ENCODE measurements at places on chromosomes 16 and 17.

GRCh38 chr17:563616-564015 is 151.0 kb downstream of the VPS53 start:
- DNase-seq, result no peak

DNA sequence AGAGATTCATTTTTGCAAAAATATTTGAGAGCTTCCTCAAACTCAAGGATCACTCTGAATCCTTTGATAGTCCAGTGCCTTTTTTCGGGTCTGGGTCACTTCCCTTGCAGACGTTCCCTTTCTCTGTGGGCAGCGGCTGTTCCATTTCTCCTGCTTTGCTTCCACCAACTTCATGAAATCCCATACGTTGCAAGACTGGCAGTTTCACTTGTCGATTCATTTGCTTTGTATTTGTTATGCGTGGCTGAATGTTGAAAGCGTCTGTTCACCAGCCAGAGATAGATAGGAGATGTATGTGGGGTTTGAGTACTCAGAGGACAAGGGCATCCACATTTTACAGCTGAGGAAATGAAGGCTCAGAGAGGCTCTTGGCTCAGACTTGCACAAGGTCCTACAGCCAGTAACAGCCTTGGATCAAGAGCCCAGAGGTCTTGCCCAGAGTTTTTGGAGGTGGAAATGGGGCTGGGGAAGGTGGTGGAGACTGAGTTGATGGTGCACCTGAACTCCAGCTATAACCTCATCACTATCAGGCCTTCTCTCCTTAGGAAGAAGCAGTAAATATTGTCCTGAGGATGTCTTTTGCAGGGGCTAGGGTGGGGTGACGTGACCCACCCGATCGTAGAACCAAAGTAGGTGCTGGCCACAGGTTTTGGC is 1.3 kb upstream of the CCDC102A start:
- DNase-seq, result no peak

DNA sequence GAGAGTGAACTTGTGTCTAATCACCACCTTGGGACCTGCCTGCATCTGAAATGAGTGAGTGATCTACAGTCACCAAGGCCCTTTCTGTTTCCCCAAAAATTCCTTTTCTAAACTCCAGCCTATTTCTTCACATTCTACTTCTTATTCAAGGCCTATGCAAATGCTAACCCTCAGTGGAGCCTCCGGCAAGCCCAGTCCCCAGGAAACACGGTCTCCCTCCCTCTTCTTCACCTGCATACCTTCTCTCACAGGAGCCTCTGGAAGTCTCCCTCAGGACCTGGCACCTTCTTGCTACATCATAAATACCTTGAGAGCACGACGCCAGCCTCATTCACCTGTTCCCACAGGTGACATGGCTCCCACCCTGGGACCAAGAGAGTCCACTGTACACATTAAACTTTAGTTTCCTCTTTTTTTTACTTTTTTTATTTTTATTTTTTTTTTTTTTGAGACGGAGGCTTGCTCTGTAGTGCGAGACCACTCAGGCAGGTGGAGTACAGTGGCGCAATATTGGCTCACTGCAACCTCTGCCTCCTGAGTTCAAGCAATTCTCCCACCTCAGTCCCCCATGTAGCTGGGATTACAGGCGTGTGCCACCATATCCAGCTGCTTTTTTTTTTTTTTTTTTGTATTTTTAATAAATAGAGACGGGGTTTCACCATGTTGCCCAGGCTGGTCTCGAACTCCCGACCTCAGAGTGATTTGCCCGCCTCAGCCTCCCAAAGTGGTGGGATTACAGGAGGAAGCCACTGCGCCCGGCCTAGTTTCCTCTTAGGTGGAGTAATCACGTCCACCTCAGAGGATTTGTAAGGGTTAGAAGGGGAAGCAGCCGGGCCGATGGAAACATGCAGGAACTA is 97.3 kb downstream of the ANKRD11 start:
- no peak for DNase-seq

DNA sequence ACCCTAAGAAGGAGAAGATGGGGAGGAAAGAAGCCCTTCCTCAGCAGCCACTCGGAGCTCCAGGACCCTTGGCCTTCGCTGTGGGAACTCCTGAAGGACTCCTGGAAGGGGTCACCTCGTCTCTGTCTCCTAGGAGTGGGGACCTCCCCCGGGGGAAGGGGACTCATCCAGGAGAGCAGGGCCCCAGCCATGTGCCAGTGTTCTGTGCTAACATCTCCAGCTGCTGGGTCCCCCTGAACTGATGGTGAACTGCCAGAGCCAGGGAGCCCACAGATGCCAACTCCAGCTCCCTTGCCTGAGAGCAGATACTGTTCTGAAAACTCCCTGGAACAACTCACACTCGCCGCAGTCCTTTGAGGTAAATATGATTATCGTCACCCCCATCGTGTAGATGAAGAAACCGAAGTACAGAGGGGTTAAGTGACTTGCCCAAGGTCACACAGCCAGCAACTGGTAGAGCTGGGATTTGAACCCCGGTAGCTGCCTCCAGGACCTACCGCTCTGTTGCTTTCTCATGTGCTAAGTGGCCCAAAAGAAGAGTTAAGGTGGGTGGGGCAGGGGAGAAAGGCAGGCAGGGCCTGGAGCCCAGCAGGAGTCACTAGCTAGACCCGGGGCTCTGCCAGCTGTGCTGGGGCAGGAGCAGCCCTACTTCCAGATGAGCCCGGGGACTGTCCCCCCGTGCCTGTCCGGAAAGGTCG is 10.5 kb downstream of the TIMM22 start:
- no peak for DNase-seq

GRCh38 chr17:28193241-28193640 is 125.8 kb upstream of the TMEM97 start:
- DNase-seq, result no peak

DNA sequence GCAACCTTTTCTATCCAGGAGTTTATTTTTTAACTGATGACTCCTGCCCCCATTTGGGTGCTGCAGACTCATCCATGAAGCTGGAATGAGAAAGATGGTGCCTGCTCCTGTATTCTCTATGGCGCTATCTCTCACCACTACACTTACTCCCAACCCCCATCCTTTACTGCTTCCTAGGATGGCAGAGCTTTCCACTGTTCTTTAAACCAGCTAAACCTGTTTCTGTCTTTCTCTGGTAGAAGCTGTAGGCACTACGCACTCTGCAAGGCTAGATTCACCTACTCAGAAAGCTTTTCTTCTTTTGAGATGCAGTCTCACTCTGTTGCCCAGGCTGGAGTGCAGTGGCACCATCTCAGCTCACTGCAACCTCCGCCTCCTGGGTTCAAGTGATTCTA is 47.0 kb downstream of the ADAMTS18 start:
- no peak for DNase-seq

DNA sequence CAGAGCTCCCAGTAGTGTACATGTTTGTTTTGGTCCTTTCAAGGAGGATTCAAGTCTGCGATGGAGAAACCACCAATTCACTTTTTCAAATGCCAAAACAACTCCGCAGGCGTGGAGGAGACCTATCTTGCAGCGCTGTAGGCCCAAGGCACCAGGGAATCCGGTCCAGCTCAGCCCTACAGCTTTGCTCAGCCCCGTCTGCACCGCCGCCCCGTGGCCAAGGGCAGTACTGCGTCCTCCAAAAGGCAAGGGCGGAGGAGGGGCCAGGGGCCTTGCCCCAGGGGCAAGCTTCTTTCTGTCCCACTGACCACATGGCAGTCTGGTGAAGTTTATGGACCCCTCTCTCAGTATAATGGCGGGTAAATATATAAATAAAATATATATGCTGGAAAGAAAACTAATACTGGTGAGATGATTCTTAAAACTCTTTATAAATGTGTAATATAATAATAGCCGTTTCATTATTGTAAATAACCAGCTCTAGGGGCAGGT is 709 bp upstream of the CD300LG start:
- peak; percentile 85 for DNase-seq

GRCh38 chr16:53374800-53375199 is 59.5 kb upstream of the RBL2 start:
- no peak for DNase-seq

DNA sequence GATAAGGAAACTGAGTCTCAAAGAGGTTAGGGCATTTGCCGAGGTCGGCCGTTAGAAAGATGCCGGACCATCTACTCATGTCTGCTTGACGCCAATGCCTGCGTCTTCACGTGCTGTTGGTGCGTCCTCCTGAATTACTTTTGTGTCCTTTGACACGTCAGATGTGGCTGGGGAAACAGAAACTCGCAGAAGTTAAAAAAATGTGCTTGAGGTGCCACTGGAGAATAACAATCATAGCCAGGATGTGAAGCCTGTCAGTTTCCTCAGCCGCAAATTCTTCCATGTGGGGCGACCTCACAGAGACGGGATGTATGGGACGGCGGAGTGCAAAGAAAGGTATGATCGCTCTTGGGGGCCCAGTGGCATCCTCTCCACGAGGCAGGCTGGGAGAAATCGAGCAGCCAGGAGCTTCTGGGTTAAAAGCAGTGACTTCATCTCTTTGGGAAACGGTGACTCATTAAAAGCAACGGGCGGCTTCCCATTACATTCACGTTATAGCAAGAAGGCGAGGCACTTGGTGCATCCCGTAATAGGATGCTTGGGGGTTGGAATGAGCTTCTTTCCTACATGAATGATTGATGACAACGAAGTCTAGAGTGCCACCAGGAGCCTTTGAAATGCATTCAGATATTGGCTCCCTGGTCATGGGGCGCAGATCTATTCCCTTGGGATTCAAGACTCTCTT is 67.8 kb downstream of the BMERB1 start:
- DNase-seq, result peak; percentile 93

GRCh38 chr16:88809068-88809675 is 2.6 kb downstream of the APRT start:
- peak; percentile 41 for DNase-seq

GRCh38 chr17:48344251-48344650 is 85.8 kb downstream of the SKAP1 start:
- DNase-seq, result no peak

DNA sequence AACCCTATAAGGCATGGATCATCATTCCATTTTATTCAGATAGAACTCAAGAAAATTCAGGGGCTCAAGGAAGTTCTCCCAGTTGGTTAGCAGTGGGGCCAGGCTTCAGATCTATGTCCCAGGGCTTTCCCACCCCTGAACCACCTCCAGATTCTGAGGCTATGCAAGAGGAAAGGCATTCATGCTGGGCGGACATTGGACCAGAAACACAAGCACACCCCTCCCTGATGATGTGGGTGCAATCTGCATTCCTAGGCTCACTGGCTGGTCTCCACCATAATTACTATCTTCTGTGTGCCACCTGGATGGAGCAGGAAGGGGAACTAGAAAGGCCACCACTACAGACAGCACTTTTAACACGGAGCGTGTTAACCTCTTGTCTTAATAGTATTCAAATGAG is 63.2 kb upstream of the ASIC2 start:
- DNase-seq, result no peak

GRCh38 chr17:11138023-11138422 is 103.0 kb upstream of the SHISA6 start:
- no peak for DNase-seq

DNA sequence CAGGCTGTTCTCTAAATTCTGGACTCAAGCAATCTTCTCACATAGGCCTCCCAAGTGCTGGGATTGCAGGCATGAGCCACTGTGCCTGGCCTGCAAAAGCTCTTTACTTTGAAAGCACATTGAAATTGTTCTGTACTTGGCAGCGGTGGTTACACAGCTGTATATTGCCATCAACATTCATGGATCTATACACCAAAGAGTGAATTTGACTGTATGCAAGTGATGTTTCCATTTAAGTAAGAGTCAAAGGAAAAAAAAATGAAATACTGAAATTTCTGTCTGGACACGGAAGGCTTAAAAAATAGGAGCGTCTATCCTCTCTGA is 450.6 kb upstream of the PSMD7 start:
- no peak for DNase-seq

DNA sequence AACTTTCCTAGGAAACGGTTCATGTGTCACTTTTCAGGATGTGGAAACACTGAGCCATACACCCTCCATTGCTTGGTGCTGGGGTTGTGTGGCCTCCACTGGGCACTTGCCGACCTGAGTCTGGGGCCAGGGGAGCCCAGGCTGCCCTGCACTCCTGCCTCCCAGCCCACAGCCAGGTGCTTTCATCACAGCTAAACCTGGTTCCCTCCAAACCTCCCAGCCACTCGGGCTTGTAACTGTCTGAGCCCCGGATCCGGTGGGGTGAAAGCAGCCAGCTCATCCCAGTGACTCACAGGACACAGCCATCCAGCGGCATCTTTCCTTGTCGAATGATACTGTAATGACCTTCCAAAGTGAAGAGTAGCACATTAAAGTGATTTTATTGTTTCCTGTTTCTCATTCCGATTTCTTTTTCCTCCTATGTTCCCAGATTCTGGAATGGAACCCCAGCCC is 19.8 kb downstream of the CARHSP1 start:
- peak; percentile 90 for DNase-seq

GRCh38 chr17:31559584-31560501 is 168.4 kb downstream of the RAB11FIP4 start:
- DNase-seq, result peak; percentile 70

DNA sequence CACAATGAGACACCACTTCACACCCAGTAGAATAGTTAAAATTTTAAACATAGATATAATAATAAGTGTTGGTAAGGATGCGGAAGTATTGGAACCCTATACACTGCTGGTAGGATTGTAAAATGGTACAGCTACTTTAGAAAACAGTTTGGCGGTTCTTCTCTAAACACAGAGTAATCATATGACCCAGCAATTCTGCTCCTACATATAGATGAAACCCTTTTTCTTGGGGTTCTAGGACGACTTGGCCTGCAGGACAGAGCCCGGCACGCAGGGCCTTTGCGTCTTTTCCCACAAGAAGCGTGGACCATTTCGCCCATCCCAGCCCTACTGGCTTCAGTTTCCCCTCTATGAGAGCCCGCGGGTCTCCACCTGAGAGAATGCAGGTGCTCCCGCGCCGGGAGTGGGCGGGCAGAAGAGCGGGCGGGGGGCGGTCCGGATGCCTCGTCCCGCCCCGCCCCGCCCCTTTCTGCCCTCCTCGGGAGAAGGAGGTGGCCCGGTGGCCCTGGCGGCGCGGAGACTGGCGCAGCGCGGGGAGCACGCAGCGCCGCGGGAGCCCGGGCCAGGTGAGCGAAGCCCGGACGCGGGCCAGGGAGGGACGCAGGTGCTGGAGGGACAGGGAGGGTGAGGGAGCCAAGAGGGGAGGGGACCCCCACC is at the start of gene SDR42E2:
TSS of gene SDR42E2 (plus strand) at position 508 of the 657 bp plus-strand sequence. CDS start 3,077 bp downstream, outside the sequence.
- DNase-seq, result no peak

GRCh38 chr16:10741844-10742243 is 1.8 kb upstream of the NUBP1 start:
- DNase-seq, result no peak

- no peak for DNase-seq
Measured at GRCh38 chr16:78679546-78679945, 580.1 kb downstream of the WWOX start.

GRCh38 chr17:67449065-67449464 is 72.0 kb downstream of the PITPNC1 start:
- DNase-seq, result no peak

GRCh38 chr17:30360086-30360808 is 18.5 kb upstream of the CPD start:
- DNase-seq, result no peak

All from ELR (cell line).